ENCODE measurements at places on chromosomes 7 and 10.
A peak's percentile ranks its signal among the peaks of the same experiment; 100 is the strongest.

GRCh38 chr10:132667342-132668047 lies 118.5 kb downstream of the NKX6-2 start:
- DNase-seq, result no peak

DNA sequence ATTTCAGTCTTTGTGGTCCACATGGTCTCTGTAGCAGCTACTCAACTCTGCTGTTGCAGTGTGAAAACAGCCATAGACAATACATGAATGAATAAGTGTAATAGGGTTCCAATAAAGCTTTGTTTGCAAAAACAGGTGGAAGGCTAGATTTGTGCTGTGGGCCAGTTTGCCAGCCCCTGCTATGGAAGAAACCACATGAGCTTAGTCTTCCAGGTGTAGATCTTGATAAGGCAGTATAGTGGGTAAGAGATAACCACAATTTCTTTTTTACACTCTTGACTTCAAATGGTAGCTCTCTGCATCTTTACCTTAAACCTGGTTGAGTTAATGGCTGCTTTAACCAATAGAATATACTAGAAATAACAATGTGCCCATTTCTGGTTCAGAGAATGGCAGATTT lies 135.0 kb upstream of the PALS2 start:
- DNase-seq, result no peak

GRCh38 chr7:105210721-105211205 lies 178.0 kb downstream of the SRPK2 start:
- DNase-seq, result no peak

DNA sequence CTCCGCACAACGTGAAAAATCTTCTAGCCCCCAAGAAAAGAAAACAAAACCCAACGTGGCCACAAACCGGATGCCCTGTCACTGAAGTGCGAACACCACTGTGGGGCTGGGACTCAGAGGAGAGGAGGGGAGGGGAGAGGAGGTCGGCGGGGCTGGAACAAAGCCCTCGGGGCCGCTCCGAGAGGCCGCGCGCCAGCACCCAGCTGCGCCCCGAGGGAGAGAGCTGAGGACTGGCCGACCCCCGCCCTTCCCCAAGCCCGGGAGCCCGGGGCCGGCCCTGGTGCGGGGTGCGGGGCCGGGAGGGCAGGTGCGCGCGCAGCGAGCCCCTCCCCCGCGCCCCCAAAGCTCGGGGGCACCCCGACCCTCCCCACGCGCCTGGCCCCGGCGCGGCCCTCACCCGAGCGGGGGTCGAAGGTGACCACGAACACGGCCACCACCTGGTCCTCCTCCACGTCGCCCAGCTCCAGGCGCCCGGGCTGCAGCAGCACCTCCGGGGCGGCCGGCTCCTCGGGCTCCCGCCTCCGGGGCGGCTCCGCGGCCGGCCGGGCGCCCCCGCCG lies 398 bp downstream of the DENND11 start:
- DNase-seq, result peak; percentile 35

DNA sequence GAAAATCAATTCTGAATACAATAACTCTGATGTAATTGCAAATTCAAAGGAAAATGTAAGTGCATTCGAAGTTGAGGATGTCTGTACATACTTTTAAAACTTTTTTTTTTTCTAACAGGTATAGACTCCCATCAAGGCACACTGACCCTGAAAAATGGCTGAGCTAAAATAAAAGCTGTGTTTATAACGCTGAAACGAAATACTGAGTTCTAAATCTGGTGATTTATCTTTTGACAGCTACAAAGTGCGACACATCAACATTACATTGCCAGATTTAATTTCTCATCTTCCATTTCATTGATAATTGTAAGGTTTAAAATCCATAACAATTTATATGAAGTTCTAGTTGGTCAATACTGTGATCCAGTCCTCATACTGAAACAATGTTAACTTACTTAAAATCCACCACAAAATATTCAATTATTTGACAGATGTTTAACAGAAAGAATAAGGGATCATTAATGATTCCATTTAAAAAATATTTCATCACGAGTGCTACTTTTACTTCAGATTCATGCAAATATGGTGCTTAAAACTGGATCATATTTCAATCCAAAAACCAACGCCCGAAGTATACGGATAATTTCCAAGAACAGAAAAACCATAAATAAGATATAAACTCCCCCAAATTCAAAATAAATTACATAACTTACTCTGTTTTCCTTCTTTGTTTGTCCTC lies 1.4 kb downstream of the RAB11FIP2 start:
- DNase-seq, result no peak

DNA sequence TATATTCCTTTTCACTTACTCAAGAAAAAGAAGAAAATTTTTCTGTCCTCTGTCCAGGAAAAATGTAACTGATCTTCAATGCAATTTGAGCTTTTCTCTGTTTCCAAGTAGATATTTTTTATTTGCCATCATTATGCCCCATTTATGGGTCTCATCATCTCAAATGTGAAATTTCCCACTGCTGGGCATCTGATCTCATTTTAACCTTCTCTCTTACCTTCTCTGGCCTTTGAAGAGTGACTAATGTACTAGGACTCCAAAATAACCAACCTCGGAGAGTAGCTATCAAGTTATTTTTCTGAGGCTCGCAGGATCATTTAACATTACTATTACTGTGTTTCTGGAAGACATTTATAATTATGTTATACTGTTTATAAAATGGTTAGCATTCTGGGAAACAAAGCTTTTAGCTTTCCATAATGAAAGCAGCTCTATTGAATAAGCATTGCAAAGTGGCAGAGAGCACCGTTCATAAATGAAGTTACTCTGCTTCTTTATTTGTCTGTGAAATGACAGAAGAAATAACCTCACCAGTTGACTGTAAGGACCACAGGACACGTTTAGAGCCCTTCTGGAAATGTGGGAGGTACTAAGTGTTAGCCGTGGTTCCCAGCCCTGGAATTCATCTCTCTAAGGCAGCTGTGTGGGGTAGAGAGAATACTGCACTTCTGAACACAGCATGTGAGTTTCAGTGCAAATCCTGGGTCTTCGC lies 33.3 kb upstream of the NMT2 start:
- peak; percentile 84 for DNase-seq

DNA sequence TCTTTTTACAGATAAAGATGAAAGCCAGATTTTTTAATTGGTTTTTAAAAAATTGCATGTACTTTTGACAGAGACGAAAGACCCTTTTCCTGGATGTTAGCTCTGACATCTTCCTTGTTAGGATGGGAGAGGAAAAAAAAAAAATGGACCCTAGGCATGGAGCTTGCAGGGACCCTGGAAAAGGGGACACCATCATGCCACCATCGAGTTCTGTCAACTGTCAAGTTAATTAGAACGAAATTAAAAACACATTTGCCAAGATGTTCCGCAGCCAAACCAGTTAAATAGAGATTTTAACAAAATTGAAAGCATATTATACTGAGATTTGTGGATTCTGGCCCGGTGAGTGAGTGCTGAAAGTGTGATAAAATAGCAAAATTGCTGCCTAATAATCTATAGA lies 202.6 kb downstream of the BUB3 start:
- no peak for DNase-seq

- no peak for DNase-seq
Observed at GRCh38 chr7:68420342-68421192, 1177.7 kb upstream of the AUTS2 start.

- no peak for DNase-seq
Observed at GRCh38 chr10:130358981-130359650, 222.9 kb downstream of the GLRX3 start.

- DNase-seq, result no peak
Observed at GRCh38 chr10:8311526-8312070, 257.1 kb downstream of the GATA3 start.

GRCh38 chr10:77378366-77379349 lies 258.9 kb downstream of the KCNMA1 start:
- DNase-seq, result no peak

GRCh38 chr10:73758704-73759511 lies 14.7 kb downstream of the SEC24C start:
- no peak for DNase-seq

GRCh38 chr7:130481898-130482297 lies 10.0 kb upstream of the MEST start:
- peak; percentile 47 for DNase-seq

DNA sequence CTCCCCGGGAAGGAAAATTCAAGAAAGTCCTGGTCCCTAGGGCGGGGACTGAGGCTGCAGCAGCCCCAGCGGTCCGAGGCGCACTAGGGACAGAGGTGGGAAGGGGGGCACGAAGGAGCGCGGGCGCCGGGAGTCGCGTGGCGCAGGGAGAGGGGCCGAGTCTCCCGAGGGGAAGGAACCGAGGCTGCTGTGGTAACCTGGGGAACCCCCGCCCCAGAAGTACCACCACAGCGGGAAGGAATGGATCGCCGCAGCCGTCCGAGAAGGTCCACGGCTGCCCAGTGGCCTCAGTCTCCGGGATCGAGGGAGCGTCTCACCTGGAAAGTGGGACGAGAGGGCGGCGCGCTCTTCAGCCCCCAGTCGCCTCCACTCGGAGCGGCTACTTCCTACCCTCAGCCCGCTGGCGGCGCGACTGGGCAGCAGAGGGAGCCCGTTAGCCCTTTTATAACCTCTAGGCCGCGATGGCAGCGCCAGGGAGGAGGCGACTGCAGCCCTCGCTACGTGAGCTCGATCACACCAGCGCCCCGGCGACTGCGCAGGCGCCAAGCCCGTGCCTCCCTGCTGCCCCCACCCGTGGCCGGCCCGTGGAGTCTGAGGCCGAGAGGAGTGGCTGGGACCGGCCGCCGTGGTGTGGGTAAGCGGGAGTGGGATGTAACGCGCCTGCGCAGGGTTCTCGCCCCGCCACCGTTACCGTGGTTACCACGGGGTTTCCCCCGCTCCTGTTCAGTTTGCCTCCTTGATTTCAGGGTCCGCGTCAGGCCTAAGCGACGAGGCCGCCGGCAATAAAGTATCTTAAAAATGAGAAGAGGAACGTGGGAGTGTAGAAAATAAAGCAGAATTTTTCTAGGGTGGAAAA lies at the start of gene P4HA1:
P4HA1 (minus strand) TSS at position 418 of the 856 bp plus-strand sequence. CDS start 21,983 bp downstream, outside the sequence.
- DNase-seq, result peak; percentile 99

DNA sequence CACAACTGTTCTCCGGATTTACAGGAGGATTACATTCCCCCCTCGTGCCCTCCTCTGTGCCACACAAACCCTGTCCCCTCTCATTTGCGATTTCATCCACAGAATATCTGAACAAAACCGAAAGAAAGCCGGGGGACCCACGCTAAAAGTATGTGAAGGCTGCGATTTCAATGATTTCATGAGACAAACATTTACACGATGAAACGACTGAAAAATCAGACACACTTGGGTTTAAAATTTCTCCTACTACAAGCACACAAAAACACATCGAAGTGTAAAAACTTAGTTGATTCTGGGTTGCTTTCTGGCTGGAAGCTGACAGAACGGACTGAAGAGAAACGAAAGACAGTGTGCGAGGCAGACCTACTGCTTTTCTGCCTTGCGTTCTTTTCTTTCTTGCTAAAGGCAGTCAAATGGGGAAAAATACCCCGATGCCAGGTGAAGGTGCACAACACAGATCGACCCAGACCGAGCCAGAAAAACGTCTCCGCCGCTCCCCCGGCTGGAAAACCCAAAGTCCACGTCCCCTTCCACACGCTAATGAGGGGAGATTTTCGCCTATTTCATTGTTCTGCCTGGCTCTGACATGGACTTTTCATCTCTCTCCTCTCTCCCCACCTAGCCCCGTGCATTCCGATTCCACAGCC lies 1.2 kb downstream of the HIPK2 start:
- DNase-seq, result peak; percentile 65

DNA sequence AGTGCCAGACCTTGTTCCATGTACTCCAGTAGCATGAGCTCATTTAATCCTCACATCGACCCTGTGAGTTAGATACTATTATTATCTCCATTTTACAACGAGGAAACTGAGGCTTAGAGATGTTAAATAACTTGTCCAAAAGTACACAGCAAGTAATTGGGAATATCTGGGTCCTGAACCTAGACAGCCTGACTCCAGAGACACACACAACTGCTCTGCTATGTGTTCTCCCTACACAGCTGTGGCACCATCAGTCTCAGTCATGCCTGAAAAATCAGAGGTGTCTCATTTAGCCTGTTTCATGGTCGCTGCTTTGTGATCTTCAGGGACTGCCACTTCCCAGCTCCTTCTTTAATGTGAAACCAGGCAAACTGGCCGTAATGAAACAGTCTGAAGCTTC lies 56.5 kb downstream of the COL1A2 start:
- DNase-seq, result peak; percentile 7

DNA sequence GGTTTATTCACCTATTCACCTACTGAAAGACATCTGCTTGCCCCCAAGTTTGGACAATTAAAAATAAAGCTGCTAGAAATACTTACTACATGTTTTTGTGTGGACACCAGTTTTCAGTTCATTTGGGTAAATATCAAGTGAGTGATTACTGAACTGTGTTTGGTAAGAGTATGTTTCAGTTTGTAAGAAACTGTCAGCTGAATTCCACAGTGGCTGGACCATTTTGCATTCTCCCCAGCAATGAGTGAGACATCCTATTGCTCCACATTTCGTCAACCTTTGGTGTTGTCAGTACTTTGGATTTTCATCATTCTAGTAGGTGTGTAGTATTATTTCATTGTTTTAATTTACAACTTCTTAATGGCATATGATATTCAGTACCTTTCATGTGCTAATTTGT lies 17.4 kb upstream of the IKZF1 start:
- no peak for DNase-seq

Data from myocyte (in vitro differentiated cells).